ENCODE measurements at places on chromosomes 13 and 19.

- no peak for DNase-seq
Measured at GRCh38 chr13:37707739-37708500, 109.4 kb upstream of the POSTN start.

DNA sequence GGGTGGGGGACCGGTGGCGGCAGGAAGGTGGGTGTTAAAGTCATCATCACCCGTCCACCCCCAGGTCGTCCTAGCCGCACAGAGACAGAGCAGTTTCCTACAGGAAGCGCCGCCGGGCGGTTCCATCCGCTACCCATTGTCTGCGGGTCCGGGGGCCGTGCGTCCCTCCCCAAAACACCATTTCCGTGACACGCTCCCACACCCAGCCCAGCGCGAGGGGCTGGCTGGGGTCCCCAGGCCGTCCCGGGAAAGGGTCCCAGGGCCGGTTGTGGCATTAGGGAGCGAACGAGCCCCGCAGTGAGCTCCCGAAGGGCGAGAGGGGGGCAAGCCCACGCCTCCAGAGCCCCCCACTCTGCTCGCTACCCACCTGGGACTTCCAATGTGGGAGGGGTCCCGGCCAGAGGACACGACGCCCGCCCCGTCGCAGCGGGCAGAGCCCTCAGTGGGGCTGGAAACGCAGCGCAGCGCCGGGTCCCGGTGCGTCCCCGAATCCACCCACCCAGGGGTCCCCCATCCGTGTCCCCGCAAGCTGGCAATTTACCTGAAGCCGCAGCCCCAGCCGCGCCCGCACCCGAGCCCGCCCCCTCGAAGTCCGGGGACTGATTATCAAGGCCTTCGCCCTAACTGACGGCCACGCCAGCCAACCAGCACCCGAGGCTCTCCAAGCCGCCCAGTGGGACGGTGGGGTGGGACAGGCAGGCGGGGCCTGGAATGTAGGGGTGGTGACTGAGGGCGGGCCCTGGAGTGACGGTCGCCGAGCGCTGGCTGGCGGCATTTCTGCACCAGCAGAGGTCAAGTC, at the start of gene KANK3:
Gene KANK3, minus strand, starts transcription at position 579 of the 799 bp plus-strand sequence. CDS start 5,434 bp downstream, outside the sequence.
- peak; percentile 85 for DNase-seq

- DNase-seq = no peak
Measured at GRCh38 chr13:33340631-33341030, 55.1 kb upstream of the STARD13 start.

DNA sequence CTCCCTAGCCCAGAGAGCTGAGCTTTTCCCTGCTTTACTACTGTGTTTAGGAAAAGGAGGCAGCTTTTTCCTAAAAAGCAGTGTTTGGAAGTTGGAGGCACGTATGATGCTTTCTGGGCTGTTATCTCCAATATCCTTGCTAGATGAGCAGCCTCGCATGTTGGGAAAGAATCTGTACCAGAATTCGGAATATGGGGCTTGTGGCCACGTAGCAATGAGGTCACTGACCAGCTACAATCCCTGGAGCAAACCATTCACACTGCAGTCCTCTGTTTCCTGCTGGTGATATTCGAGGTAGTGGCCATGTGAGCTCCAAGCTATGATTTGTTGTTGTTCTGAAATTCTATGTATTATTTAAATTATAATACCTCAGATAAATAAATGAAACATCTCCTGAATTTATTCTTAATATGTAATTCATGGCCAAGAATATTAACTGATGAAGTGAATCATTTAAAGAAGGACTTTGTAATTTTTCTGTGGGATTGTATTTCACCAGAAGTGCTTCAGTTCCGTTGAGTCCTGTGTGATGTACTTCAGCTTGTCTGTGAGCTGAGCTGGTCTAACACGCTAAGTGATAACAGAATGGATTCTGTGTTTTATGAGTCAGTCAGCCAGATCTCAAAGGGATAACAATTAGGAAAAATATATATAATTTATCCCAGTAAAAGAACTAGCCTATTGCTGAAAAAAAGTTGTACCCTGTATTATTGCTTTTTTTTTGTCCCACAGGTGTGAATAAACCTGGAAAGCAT, 319.5 kb downstream of the SHISA2 start:
- no peak for DNase-seq

GRCh38 chr19:51079481-51080110, 3.1 kb downstream of the KLK14 start:
- DNase-seq = no peak

- no peak for DNase-seq
Measured at GRCh38 chr13:94583926-94584325, 12.0 kb downstream of the TGDS start.

- no peak for DNase-seq
Measured at GRCh38 chr13:112453874-112454647, 77.9 kb downstream of the SPACA7 start.

- DNase-seq = no peak
Measured at GRCh38 chr19:7552781-7553180, 17.3 kb downstream of the PNPLA6 start.

DNA sequence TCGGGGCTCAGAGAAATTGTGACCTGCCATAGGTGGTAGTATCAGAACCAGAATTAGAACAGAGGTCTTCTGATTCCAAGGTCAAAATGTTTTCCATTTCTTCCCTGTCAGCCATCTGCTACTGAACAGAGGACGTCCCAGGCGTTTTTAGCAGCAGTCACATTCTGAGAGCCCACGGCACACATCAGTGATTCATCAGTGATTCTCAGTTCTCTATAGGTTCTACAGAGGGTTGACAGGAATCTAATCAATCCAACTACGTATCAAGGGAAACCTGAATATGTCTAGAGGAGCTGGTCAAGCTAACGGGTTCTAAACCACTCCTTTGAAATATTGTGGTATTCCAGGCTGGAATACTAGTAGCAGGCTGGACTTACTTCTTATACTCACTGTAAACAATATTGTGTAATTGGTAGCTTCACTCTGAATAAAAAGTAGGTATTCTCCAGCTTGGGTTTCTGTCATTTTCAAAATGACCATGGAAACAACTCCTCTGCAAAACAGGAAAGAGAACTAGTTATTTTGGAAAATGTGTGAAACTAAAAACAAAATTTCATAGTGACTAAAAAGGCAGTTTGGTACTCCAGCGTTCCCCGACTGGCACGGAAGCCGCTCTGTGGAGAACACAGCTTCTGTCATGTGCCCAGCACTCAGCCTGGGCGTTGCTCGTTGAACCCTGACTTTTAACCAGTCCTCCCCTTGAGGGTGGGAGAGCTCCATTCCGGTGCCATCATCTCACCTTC, 43.2 kb downstream of the FLT3 start:
- no peak for DNase-seq

DNA sequence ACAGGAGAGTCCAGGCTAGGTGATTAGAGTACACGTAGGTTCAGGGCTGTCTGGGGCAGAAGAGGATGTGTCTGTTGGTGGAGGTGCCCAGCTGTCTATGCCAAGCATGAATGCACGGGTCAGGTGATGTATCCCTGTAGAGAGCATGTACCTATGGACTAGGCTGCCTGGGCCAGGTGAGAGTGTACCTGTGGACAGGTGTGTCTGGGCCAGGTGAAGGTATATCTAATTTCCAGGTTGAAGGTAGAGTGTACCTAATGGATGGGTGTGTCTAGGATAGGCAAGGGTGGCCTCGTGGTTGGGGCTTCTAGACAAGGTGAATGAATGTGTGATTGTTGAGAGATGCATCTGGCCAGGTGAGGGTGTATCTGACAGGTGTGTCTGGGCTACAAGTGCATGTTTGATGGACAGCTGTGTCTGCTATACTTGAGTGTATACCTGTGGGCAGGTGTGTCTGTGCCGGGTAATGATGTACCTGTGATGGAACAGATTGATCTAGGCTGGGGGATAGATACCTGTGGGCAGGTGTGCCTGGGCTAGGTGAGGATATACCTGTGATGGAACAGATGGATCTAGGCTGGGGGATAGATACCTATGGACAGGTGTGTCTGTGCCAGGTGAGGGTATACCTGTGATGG, 15.5 kb upstream of the ZNF414 start:
- DNase-seq = no peak

DNA sequence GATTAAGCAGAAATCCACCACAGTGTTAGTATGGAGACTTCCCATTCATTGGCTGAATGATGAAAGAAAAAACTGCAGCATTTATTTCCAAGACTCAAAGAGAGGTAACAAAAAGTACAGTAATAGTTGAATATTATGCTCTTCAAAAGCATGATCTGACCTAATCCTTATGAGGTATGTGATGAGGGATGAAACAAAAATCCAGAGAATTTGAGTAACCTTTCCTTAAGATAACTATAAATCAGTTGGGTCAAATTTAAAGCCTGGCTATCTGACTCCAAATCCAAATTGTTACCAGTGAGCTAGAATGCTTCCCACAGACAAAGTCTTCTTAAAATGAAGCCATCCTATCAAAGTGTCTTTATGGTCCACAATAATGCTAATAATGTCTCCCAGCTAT, 38.1 kb downstream of the NUFIP1 start:
- DNase-seq = no peak

DNA sequence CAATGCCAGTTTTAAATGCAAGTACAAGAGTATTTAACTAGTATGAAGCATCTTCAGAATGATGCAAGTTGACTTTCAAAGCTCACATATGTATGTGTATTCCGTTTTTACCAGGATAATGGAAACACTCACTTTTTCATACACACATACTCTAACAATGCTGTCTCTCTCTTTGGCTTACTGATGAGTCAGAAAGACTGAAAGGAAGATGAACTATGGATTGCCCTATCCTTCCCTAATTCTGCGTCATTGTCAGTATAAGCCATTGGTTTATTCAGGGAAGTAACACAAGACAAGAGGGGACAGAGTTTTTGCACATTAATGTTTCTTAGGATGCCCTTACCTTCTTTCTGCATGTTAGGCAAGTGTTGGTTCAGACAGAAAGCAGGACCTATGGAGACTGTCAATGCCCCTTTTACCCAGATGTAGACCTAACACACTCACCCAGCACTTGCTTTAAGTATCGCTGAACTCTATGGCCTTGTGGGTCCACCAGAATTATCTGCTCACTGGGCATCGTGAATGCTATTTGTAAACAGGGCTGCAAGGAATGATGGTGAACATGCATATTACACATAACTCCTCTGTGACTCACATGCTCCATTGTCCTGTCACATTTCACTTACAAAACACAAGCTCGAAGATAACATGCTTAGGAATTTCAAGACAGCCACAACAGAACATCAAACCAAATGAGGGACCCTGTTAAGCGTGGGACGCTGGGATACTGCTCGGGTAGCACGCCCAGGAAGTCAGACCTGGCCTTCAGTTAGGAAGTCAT, 10.0 kb upstream of the OXGR1 start:
- DNase-seq = no peak

- DNase-seq = no peak
Measured at GRCh38 chr13:99393791-99394735, 86.9 kb upstream of the GPR183 start.

DNA sequence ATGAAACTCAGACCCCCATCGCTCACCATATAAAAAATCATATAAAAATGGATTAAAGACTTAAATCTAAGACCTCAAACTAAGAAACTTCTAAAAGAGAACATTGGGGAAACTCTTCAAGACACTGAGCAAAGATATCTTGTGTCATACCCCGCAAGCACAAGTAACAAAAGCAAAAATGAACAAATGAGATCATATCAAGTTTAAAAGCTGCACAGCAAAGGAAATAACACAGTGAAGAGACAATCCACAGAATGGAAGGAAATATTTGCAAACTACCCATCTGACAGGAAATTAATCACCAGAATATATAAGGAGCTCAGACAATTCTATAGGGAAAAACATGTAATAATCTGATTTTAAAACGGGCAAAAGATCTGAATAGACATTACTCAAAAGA, 808.3 kb downstream of the LIG4 start:
- DNase-seq = no peak

GRCh38 chr19:49788857-49789256, 22.1 kb downstream of the AP2A1 start:
- DNase-seq = no peak

DNA sequence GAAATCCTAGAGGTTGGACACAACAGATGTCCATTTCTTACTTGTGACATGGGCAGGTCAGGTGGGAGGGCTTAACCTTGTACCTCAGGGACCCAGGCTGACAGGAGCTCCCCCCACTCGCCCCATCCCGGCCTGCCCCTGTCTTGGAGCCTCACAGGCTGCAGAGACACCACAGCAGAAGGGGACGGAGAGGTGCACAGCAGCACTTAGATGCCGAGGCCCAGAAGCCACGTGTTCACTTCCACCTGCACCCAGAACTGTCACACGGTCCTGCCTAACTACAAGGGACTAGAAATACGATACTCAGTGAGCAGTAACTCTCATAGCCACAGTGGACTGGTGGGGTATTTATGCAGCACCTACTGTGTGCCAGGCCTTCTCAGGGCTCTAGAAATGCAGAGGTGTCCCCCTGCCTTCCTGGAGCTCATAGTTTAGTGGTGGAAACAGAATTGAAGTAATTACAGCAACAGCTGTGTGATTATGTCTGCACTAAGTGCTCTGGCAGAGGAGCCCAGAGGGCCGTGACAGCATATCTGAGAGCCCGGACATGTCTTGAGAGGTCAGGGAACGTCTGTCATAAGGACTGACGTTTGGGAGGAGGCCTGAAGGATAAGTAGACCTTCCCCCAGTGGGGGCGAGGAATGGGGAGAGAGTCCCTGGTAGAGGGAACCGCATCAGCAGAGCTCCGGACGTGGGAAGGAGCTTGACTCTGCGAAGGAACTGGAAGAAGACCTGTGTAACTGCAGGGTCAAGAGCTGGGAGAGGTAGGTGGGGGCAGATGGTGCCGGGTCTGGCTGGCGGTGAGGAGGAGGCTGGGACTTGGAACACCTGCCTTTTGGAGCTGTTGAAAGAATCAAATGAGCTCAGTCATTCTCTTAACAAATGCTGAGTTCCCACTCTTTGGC, 130.0 kb downstream of the SIPA1L3 start:
- DNase-seq = no peak

- no peak for DNase-seq
Measured at GRCh38 chr19:11457831-11458230, 22.4 kb downstream of the PRKCSH start.

- DNase-seq = no peak
Measured at GRCh38 chr13:65472336-65472735, 1757.8 kb downstream of the PCDH9 start.

- DNase-seq = no peak
Measured at GRCh38 chr13:19597523-19597922, 35.9 kb upstream of the MPHOSPH8 start.

DNA sequence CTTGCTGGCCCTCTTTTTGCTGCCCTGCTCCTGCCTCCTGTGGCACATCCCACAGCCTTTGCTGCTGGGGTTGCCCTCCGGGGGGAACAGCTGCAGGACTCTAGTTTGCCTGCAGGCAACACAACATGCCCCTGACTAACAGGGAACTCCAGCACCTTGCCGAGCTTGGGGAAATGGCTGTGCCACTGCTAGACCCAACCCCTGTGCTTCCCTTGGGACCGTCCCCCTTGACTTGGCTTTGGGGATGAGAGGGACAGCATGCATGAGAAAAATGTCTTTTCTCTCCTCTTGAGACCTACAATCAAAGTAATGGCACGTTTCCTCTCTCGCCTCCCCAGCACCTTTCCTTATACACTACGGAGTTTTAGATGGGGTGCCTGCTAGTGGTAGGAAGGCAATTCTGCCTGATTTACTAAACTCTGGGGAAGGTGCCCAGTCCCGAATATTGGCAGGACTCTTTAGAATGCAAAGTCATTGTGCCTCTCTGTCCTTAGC, 12.4 kb upstream of the VWA8 start:
- no peak for DNase-seq

Data from CD8-positive, alpha-beta T cell (primary cell).